ENCODE measurements at places on chromosomes 5 and 9.

- no peak for DNase-seq
Measured at GRCh38 chr5:144582066-144582465, 411.4 kb downstream of the KCTD16 start.

- DNase-seq = no peak
Measured at GRCh38 chr9:137369911-137370764, 52.8 kb downstream of the EXD3 start.

- DNase-seq = no peak
Measured at GRCh38 chr5:27727254-27727653, 688.9 kb upstream of the CDH9 start.

GRCh38 chr9:128910906-128911305 is 9.9 kb upstream of the PHYHD1 start:
- DNase-seq = no peak

DNA sequence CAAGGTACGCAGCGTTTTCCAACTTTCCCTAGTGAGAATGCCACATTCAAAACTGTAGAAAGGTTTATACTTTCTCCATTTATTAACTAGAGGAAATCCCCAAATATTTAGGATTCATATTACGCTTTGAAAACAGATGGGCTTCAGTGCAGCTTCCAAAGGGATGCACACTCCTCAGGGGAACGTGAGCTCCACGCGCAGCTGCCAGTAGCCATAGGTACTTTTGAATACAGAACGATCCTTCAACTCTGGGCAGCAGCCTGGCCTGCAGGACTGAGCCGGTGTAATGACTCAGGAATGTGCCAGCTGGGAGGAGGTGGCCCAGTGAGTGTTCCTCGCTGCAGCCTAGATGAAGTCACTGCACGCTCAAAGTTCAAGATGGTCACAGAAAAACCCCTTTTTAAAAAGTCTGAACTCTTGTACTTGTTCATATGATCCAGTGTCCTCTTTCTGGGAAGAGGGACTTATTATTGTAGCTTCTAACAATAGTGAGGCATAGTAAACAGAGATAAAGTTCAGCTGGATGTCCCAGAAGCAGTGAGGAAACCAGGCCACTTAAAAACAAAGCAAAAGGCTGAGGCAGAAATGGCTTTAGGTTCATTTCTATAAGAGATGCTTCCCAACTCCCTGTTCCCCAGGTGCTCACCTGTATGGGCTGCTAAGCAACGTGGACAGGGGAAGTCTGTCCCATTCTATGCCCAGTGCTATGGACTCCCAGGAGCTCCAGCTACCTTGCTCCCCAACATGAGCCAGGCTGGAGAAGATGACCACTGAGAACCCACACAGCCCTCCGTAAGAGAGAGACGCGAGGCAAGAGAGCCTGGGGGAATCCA is 130.0 kb downstream of the LHFPL2 start:
- DNase-seq = no peak

DNA sequence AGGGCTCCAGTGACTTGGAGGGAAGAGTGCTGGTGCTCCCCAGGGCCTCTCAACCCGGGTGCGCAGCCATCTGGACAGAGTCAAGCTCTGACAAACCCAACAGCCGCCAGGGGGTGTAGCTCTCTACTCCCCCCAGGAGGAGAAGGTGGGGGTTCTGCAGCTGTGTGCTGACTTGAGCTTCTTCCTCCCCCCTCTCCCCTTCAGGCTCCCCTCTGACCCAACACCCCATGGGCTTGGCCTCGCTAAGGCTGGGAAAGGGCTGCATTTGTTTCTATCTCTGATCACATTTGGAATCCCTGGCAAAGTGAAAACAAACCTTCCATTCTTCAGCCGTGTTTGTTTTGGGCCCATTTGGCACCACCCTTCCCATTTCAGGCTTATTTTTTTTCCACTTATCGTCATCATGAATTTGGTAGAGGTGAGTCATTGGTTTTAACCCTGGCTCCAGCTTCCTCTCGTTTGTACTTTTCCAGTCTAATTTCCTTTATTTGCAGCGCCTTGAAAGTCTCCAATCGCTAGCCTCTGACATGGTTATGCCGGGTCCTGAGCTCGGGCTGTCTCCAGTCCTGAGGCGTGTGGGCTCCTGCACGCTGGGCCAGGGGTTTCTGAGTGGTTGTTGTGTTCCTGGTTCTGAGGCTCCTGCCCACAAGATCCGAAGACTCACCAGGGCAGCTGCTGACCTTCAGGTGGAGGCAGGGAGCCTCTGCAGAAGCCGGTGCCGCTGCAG is 36.1 kb downstream of the DAP start:
- no peak for DNase-seq

DNA sequence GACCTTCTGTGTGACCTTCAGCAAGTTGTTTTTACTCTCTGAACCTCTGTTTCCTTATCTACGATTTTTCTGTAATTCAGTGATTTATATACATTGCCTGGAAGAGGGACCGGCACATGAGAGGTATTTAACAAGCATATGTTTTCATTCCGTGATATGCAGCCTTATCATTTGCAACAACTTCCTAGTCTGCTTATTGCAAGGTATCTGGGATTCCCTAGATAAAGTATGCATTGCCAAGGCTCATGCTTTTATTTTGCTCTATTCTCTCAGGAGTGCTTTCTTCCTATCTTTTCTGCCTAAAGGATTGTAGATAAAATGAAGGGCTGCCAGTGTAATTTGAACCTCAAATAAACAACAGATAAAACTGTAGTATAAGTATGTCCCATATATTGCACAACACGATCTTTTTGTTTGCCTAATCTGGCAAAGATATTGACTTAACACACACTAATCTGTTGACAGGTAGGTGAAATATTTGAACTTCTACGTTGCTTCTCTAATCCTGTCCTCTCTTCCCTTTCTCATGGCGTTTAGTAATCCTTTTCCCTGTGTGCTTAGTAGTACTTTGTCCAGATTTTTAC is 377.2 kb upstream of the TNC start:
- DNase-seq = no peak

DNA sequence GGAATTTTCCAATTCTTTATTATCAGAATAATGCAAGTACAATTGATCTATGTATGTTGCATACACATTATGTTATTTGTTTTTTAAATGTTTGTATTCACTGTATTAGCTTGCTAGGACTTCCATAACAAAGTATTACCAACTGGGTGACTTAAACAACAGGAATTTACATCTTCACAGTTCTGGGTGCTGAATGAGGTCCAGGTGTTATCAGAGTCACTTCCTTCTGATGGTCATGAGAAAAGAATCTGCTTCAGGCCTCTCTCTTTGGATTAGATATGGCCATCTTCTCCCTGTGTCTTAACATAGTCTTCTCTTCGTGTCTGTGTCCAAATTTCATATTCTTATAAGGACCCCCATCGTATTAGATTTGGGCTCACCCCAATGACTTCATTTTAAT is 229.1 kb upstream of the TRPC7 start:
- no peak for DNase-seq

- DNase-seq = no peak
Measured at GRCh38 chr5:39205550-39205949, 13.8 kb downstream of the FYB1 start.

DNA sequence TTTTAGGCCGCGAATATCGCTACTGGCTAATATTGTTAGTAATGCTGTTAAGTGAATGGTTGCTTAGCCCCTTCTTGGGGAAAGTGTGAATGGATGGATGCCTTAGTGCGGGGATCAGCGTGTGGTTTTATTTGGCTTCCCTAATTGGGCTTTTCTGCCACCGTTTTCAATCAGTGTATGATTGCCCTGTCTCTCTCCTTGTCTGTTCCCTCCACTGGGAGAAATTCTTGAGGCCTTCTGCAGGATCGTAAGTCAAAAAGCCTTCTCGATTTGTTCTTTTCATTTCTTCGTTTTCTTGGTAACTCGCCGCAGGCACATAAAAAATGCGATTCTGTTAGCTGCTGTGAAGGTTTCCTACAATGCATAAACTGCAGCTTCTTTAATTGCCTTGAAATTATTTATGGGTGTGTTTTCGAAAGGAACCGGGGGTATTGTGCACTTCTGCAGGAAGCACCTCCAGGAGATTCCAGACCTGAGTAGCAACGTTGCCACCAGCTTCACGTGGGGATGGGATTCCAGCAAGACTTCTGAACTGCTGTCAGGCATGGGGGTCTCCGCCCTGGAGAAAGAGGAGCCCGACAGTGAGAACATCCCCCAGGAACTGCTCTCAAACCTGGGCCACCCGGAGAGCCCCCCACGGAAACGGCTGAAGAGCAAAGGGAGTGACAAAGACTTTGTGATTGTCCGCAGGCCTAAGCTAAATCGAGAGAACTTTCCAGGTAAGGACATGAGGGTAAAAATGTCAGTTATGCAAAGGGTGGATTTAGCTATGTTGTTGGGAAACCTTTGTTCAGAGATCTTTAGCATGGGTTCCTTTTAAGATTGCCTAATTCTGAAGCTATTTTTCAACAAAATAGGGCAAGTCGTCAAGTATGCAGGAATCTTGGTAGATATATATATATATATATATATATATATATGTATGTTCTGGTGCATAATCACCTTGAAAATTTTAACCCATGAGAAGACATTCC is 700 bp downstream of the SKP2 start:
- DNase-seq = no peak

GRCh38 chr9:121640076-121640475 is 11.4 kb upstream of the DAB2IP start:
- peak; percentile 47 for DNase-seq

- no peak for DNase-seq
Measured at GRCh38 chr5:55429221-55429612, 105.5 kb downstream of the PLPP1 start.

GRCh38 chr5:159106569-159107282 is 7.0 kb upstream of the EBF1 start:
- DNase-seq = peak; percentile 63

- DNase-seq = peak; percentile 82
Measured at GRCh38 chr9:83978992-83979811, 813 bp downstream of the HNRNPK start.

DNA sequence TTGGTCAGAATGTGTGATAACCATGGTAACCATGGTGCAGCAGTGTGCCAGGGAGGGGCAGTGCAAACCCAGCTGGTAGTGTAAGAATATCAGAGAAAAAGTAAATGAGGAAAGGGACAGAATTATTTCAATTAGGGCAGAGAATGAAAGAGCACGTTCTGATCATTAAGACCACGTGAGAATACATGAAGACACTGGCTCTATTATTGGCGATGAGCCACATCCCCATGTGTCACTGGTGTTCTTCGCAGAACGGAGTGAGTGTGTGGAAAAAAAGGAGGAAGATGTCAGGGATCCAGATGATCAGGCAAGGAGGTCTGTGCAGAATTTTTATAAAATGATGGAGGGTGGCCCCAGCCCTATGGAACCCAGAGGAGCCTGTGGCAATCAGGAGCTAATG is 315.5 kb downstream of the SEMA5A start:
- no peak for DNase-seq

GRCh38 chr9:124042201-124042721 is 30.7 kb downstream of the LHX2 start:
- DNase-seq = no peak

- no peak for DNase-seq
Measured at GRCh38 chr5:106392766-106393165, 1278.0 kb downstream of the EFNA5 start.

DNA sequence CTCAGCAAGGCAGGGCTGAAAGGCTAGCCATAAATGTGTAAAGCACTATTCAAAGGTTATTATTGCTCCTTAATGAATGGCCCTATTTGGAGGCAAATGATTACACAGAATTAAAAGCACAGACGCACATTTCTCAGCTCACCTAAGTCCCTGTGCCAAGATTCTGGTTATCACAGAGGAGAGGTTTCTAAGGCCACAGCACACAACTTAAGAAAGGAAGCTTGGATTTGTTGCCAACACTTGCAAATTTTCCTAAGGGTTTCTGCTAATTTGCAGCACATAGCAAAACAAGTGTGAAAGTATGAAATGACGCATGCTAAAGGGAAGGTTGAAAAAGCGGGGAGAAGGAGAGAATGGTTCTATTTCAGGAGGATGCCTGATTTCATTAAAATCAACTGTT is 834.1 kb upstream of the C9orf72 start:
- DNase-seq = no peak

DNA sequence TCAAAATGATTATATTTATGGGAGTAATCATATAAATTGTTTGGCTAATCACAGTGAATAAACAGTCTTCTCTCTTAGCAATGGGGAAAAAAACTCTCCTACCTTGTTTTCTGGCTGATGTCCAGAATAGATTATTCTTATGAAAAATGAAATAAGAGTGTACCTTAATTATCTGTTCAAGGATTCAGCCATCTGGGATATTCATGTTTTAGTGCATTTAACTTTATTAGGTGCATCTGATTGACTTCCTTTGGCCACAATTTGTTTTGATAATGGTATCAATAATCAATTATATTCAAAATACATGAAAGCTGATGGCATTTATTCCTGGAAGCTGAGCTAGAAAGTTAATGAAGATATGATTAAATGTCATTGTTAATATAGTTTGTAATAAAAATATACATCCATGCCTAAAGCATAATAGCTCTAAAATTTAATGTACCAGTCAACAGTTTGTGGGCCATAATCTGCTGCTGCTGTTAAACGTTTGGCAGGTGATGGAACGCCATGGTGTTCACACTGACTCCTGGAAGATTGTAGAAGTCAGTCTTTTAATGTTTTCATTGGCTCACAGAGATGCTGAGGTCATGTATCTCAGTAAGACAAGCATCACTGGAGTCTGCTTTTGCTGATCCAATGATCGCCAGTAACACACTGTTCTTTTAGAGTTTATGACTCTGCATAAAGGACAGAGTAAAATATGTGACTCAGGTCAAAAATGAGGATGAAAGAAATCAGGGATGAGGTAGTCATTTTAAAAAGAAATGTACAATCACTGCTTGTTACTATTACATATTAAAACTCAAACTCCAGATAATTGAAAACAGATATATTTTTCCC is 105.8 kb downstream of the ISL1 start:
- DNase-seq = no peak

DNA sequence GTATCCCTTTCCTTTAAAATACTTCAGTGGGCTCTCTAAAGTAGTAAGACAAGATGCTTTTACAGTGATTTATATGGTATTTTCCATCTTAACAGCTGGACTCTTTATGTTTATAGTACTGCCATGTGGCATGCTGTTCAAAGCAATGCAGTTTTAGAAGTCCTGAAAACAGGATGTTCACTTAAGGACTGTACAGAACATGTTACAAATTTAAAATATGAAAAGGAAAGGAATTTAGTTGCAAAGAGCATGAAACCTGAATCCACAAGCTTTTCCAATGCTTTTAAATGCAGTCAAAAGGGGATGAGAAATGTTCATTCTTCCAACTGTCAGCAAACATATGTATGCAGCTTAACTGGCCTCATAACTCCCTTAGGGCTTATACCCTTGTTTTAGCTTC is 580.2 kb downstream of the EFNA5 start:
- DNase-seq = no peak

DNA sequence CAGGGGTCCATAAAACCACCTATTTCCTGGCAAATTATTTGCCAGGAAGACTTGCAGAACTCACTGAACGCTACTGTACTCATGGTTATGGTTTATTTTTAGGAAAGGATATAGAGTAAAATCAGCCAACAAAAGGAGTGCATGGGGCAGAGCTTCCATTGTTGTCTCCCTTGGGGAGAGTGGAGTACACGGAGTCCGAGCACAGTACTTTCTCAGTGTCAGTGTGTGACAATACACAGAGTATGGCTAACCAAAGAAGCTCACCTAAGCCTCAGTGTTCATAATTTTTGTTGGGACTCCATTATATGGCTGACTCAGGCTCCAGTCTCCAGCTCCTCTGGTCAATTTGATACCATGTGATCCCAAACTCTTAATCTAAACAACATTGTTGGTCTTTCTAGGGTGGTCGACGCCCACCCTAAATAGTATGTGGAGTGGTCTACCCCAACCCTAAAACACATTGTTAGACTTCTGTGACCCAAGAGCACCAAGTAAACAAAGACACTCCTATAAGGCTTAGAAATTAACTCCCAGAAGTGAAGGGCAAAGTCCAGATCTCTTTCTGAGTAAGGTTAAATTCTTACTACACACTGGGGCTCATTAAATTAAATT is 74.9 kb downstream of the SLC44A1 start:
- no peak for DNase-seq

GRCh38 chr5:102625468-102625867 is 126.7 kb upstream of the SLCO6A1 start:
- no peak for DNase-seq

Data from activated T-cell treated with anti-CD3 and anti-CD28 coated beads for 48 hours (primary cell).